ENCODE measurements at places on chromosomes 16 and 17. TPM values are rescaled to one million over a fixed set of nuclear protein-coding genes. Genes with fewer than 3 reads are reported as not detected.

GRCh38 chr17:35804658-35805192, 4.6 kb upstream of the TAF15 start:
- no peak overlapping the region for H3K4me3 ChIP-seq
- DNase-seq, result no peak
- H3K36me3 ChIP-seq, result no peaks in the 10 kb centered on the region
- no peaks in the 10 kb centered on the region for H3K27me3 ChIP-seq
- H3K4me1 ChIP-seq, result peaks cover 9% of the 10 kb centered on the region

DNA sequence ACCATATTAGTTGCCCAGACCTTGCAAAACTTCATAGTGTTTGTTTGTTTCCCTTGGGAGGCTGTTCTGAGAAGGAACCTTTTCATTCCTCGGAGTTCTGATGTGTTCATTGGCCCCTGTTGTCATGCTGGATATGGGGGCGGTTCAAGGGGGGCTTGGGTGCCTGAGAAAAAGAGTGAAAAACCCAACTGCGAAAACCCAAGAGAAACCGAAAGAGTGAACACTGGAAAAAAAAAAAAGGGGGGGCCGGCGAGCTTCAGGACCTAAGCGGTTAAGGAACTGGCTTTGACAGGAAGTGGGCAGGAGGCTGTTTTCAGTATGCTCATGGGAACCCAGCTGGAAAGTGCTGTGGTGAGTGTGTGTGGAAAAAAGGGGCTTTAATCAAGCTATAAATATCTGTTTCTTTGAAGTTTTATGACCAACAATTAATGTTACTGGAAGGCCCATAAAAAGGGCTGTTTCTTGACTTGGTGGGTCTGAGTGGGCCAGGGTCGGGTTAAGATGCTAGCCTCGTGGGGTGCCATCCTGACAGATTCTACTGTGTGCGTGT, 510.7 kb downstream of the MAF start:
- no peaks in the 10 kb centered on the region for H3K36me3 ChIP-seq
- H3K27me3 ChIP-seq, result no peaks in the 10 kb centered on the region
- H3K4me3 ChIP-seq, result no peak overlapping the region
- DNase-seq, result no peak
- no peaks in the 10 kb centered on the region for H3K4me1 ChIP-seq

- H3K27ac ChIP-seq, result no peak overlapping the region
- H3K4me3 ChIP-seq, result no peak overlapping the region
- DNase-seq, result no peak
- H3K4me1 ChIP-seq, result peaks cover 6% of the 10 kb centered on the region
- no peaks in the 10 kb centered on the region for H3K36me3 ChIP-seq
Measured at GRCh38 chr16:66614161-66614802, 9.8 kb downstream of the CMTM3 start.

WFDC1 gene
- not detected for total RNA-seq

GRCh38 chr17:29155227-29155965, 24.8 kb downstream of the MYO18A start:
- peak overlapping the region; percentile 71 for H3K27ac ChIP-seq
- no peak overlapping the region for H3K4me3 ChIP-seq
- DNase-seq, result peak; percentile 65
- H3K36me3 ChIP-seq, result no peaks in the 10 kb centered on the region
- H3K27me3 ChIP-seq, result no peaks in the 10 kb centered on the region

DNA sequence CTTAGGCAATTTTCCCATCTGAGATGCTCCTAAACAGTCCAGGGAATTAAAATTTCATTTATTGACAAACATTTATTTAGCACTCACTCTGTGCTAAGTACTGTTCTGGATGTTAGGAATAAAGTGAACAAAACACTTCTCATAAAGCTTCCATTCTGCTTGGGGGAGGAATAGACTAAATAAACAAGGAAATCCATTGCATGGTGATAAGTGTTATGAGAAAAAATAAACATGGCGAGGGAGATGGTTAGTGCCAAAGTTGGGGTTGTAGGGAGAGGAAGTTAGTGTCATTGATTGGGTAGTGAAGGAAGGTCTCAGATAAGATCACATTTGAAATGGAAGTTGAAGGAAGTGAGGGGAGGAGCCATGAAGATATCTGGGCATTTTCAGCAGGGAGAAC, 72.2 kb upstream of the CES5A start:
- H3K4me1 ChIP-seq, result no peaks in the 10 kb centered on the region
- H3K27ac ChIP-seq, result no peak overlapping the region
- no peaks in the 10 kb centered on the region for H3K36me3 ChIP-seq
- no peak overlapping the region for H3K4me3 ChIP-seq
- no peak for DNase-seq
- H3K27me3 ChIP-seq, result peaks cover 6% of the 10 kb centered on the region

- H3K27ac ChIP-seq, result no peak overlapping the region
- DNase-seq, result no peak
- H3K36me3 ChIP-seq, result no peaks in the 10 kb centered on the region
- no peaks in the 10 kb centered on the region for H3K27me3 ChIP-seq
Measured at GRCh38 chr17:27945333-27945616, 52.1 kb upstream of the LYRM9 start.

ALOX15B gene
- 0.37 TPM for total RNA-seq

DNA sequence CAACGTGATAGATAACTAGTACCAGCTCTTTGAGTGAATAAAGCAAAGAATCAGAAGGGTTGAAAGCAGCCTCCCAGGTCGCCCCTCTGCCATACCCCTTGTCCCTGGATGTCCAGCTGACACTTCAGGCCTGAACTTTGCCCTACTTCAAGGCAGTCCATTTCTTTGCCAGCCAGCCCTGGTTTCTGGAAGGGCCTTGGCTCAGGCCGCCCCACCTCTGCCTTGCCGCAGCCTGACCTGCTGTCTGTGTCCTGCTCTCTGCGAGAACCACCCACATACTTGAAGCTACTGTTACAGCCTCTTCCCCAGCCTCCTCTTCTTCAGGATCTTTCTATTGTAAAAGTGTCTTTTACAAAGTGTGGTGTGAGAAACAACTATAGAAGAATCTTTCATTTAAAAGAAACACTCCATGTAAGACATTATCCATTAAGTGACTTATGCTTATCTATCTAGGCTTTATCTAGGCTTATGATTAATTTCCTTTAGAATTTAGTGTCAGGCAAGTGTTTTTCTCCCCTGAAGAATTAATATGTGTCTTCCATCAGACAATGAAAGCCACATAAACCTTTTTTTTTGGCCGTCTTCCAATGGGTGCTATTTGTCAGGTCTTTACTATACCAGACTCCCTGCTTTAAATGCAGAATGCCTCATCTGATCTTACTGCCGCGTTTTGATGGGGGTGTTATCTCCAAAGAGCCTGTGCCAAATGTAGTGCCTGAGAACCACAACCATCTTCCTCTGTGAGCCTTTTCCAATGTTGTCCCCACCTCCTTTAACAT, 133.9 kb downstream of the SOCS1 start:
- H3K4me3 ChIP-seq, result no peak overlapping the region
- H3K27me3 ChIP-seq, result no peaks in the 10 kb centered on the region
- no peak overlapping the region for H3K27ac ChIP-seq
- no peak for DNase-seq

GOT2 gene
- total RNA-seq, result 22.8 TPM

DNA sequence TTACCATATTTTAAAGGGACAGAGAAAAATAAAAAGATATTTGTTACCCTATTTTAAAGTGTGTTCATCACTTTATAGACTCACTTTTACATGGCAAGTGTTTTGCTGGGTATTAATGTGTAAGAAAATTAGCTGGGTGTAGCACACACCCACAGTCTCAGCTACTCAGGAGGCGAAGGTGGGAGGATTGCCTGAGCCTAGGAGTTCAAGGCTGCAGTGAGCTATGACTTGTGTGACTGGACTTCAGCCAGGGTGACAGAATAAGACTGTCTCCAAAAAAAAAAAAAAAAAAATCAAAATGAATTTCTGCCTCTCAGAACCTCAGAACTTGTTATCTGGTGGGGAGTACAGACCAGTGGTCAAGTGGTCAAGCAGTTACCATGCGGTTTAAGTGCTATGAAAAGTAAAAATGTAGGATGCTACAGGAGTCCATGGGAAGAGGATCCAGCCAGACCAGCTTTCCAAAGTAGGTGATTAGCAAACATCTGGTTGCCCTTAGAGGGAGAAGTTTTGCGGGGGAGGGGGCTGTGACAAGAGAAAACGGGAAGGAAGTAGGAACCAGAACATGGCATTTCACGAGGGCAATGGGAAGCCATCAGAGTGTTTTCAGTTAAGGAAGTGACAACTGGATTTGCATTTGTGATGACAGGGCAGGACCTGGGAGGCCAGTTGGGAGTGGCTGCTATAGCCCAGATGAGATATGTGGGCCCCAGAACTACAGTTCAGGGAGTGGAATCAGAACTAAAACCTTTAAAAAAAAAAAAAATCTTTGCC, 13.9 kb downstream of the CNEP1R1 start:
- peaks cover 4% of the 10 kb centered on the region for H3K36me3 ChIP-seq
- no peaks in the 10 kb centered on the region for H3K4me1 ChIP-seq
- DNase-seq, result no peak
- no peaks in the 10 kb centered on the region for H3K27me3 ChIP-seq
- no peak overlapping the region for H3K4me3 ChIP-seq

XAF1 gene
- 1.7 TPM for total RNA-seq

- DNase-seq, result peak; percentile 59
- no peaks in the 10 kb centered on the region for H3K27me3 ChIP-seq
- peaks cover 8% of the 10 kb centered on the region for H3K4me1 ChIP-seq
- H3K27ac ChIP-seq, result peak overlapping the region; percentile 68
Measured at GRCh38 chr17:39675390-39676082, 7.3 kb downstream of the PNMT start.

NOMO2 gene
- total RNA-seq, result 296 TPM

Data from pancreas (tissue), 10 donors.